Sciatic nerve (tissue), 2 donors: ENCODE measurements at places on chromosomes 3 and 15. TPM values are rescaled to one million over a fixed set of nuclear protein-coding genes. Genes with fewer than 3 reads are reported as not detected.

Gene AMOTL2
- total RNA-seq, result 158 TPM

DNA sequence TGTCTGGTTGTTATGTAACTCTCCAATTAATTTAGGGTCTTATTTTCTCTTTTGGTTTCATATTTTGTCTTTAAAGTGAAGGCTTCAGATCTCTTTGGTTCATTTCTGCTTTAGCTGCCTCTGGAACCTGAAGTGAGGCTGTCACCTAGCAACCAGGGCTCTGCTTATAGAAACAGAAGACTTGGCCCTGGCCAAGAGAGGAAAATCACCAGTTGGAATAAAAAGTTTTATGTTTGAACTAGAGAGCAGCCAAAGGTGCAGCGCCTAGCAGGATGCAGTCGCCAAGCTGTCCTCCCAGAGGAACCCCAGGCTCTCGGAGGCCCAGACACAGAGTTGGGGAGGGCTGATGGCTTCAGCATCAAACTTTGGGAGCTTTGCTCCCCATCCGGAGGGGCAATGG lies 41.1 kb downstream of the LYZL4 start:
- no peak for DNase-seq

DNA sequence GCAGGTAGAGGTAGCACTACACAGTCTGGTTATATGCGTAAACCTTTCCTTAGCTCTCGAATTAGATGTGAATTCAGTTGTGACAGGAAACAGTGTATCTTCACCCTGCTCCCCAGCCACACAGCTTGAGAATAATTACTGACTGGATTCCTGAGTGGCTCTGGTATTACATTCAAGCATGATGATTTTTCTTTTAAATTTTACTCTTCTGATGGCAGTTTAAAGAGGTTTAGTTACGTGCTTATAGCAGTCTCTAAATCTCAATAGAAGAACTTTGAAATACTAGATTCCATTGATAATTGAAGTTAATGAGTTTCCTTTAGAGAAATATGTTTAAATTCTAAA lies 98.8 kb downstream of the FNDC3B start:
- no peak for DNase-seq

Gene IGF2BP2
- total RNA-seq, result 52.2 TPM

- peak; percentile 15 for DNase-seq
Measured at GRCh38 chr15:73889053-73889761, 15.8 kb downstream of the TBC1D21 start.

Gene SCG3
- 0.13 TPM for total RNA-seq

- DNase-seq, result no peak
Measured at GRCh38 chr15:76298986-76299385, 12.3 kb downstream of the ETFA start.

GRCh38 chr3:150035301-150035779 lies 64.6 kb upstream of the PFN2 start:
- DNase-seq, result no peak

GRCh38 chr3:99960123-99960878 lies 142.6 kb downstream of the CMSS1 start:
- DNase-seq, result no peak

GRCh38 chr3:64098670-64099069 lies 75.4 kb upstream of the PSMD6 start:
- no peak for DNase-seq

DNA sequence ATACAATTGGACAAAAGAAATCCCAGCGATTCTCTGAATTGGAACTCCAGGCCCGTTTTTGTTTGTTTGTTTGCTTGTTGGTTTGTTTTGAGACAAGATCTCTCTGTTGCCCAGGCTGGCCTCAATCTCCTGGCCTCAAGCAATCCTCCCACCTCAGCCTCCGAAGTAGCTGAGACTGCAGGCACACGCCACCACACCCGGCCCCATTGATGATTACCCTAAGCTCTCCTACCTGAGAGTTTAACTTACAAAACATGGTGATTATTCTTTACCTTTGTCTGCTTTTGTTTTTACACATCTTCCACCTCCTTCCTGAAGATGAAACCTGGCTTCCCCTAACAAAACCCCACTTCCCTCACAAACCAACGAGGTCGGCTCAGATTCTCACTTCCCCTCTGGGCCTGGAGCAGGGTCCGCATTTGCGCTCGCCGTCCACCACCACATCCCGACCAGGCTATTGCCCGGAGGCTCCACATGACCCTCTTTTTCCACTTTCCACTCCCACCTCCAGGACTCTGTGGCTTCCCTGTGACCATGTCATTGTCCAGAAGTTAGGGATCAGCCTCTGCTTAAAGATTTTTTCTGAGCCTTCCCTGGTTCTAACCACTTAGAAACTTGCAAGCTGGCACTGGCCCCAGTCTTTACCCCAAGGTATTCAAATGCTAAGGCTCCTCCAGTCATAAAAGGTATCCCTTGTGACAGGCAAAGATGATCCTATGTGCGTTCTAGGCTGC lies 14.8 kb downstream of the KLHL6 start:
- peak; percentile 62 for DNase-seq

- no peak for DNase-seq
Measured at GRCh38 chr3:171685116-171685895, 125.0 kb downstream of the PLD1 start.

- no peak for DNase-seq
Measured at GRCh38 chr3:39361252-39361927, 21.8 kb upstream of the SLC25A38 start.

- DNase-seq, result no peak
Measured at GRCh38 chr3:43015991-43016865, 37.1 kb downstream of the GASK1A start.

DNA sequence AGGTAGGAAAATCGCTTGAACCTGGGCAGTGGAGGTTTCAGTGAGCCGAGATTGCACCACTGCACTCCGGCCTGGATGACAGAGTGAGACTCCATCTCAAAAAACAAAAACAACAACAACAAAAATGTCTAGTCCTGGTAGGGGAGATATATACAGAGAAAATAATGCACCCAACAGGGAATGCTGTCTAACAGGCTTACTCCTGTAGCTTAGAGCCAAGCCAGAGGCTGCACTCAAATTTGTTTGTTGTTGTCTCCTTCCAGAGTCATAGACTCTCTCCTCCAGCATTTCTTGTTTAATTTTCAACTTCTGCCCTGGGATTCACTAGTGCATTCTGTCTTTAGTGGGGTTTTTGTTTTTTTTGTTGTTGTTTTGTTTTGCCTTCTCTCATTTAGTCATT lies 4.6 kb upstream of the TRA2B start:
- DNase-seq, result no peak

GRCh38 chr15:42999201-42999779 lies 78.7 kb upstream of the TTBK2 start:
- no peak for DNase-seq

Gene DNAJA4
- 18.0 TPM for total RNA-seq

Gene TSPAN3
- 150 TPM for total RNA-seq

DNA sequence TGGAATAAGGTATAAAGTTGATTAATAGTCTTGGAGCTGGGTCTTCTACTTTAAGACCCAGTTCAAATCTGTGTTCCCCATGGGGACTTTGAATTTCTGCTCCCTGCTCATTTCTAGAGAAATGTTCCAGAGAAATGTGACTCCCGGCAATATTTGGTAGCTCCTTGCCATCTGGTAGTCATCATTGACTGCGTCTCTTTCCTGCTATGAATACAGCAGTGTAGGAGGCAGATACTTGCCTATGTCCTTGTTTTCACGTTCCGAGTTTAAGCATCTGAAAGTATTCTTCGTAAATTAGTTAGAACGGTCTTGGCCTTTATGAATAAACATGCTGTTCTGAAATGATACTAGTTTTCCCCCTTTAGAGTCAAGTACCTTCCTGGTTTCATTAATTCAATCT lies 352.9 kb downstream of the PTPRG start:
- no peak for DNase-seq

GRCh38 chr3:8539419-8539818 lies 37.8 kb downstream of the LMCD1 start:
- no peak for DNase-seq

Gene GPR176
- 5.7 TPM for total RNA-seq

GRCh38 chr15:43868406-43868805 lies 41.6 kb downstream of the WDR76 start:
- DNase-seq, result no peak

- no peak for DNase-seq
Measured at GRCh38 chr15:89098281-89098680, 10.0 kb downstream of the ABHD2 start.

Gene NPAP1
- total RNA-seq, result not detected

DNA sequence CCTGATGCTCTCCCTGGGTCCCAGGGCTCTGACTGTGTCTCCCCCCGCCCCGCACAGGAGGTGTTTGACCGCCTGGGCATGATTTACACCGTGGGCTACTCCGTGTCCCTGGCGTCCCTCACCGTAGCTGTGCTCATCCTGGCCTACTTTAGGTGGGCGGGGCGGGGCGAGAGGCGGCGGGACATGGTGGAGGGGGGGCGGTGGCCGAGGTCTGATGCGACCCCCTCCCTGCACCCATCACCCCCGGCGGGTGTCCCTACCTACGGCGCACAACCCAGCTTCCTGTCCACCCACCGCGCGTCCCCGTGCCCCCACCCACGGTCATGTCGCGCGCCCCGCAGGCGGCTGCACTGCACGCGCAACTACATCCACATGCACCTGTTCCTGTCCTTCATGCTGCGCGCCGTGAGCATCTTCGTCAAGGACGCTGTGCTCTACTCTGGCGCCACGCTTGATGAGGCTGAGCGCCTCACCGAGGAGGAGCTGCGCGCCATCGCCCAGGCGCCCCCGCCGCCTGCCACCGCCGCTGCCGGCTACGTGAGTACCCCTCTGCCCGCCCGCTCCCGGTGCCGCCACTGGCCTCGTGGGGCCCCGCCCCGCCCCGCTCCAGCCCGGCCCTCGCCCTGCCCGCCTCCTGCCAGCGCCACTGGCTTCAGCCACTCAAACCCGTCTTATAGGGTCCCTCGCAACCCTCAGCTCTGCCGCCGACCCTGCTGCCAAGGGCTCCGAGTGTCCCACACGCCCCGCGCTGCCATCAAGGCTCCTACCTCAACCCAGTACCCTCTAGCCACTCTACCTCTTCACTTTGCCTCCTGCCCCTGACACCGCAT lies 21.0 kb downstream of the PTH1R start:
- DNase-seq, result no peak

GRCh38 chr15:60752973-60753720 lies 274.2 kb upstream of the ICE2 start:
- no peak for DNase-seq

Gene FRMD5
- total RNA-seq, result 6.7 TPM

- no peak for DNase-seq
Measured at GRCh38 chr3:129014148-129014547, 13.0 kb downstream of the EFCC1 start.

GRCh38 chr3:188046561-188047211 lies 107.3 kb upstream of the LPP start:
- DNase-seq, result no peak

Gene IL17RD
- 14.8 TPM for total RNA-seq

GRCh38 chr15:56469483-56469882 lies 4.5 kb upstream of the MNS1 start:
- DNase-seq, result no peak

- no peak for DNase-seq
Measured at GRCh38 chr3:7190095-7190494, 329.2 kb downstream of the GRM7 start.

GRCh38 chr3:122979211-122979610 lies 48.4 kb downstream of the SEMA5B start:
- no peak for DNase-seq

DNA sequence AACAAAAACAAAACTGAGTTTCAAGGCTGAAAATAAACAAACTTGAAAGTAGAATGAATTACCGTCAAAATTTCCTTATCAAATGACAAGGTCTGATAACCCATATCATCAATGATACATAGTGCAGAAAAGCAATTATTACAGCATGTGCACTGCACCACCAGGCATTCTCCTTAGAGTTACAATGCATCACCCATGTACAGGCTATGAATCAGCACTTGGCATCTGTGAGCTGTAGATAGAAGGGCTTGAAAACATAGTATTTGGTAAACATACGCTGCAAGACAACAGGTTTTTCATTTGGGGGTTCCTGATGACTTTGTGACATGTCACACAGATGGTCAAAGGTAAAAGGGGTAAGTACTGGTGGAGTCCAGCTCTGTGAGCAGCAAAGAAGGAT lies 265.1 kb downstream of the CTNNB1 start:
- DNase-seq, result no peak

DNA sequence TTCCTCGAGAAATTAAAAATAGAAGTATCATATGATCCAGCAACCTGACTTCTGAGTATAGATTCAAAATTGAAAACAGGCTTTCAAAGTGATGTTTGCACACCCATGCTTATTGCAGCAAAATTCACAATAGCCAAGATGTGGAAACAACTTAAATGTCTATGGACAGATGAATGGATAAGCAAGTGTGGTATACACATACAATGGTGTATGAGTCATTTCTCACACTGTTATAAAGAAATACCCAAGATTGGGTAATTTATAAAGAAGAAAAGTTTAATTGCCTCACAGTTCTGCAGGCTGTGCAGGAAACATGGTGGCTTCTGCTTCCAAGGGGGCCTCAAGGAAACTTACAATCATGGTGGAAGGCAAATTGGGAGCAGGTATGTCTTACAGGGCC lies 100.8 kb downstream of the KLF13 start:
- DNase-seq, result no peak

- DNase-seq, result no peak
Measured at GRCh38 chr3:100465892-100466777, 26.3 kb upstream of the TMEM45A start.

- DNase-seq, result no peak
Measured at GRCh38 chr3:29011441-29011840, 269.4 kb upstream of the RBMS3 start.

DNA sequence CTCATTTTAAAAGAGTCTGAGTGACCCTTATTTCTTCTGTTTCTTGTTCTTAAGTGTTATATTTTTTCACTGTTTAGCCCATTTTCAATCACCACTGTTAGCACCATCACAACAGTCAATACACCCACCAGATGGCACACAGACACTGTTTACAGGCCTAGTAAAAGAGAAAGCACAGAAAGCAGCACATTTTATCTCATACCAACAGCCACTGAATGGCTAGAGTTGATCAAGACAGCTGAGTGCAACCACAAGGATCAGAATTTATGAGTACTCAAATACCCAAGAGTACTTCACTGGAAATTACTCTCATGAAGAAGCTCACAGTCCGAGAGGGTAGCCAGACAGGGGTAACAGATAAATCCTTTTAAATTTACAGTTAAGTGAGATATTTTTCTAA lies 127.0 kb downstream of the TFDP2 start:
- no peak for DNase-seq

GRCh38 chr3:194120789-194121770 lies 14.9 kb upstream of the HES1 start:
- no peak for DNase-seq

Gene VILL
- 9.9 TPM for total RNA-seq

DNA sequence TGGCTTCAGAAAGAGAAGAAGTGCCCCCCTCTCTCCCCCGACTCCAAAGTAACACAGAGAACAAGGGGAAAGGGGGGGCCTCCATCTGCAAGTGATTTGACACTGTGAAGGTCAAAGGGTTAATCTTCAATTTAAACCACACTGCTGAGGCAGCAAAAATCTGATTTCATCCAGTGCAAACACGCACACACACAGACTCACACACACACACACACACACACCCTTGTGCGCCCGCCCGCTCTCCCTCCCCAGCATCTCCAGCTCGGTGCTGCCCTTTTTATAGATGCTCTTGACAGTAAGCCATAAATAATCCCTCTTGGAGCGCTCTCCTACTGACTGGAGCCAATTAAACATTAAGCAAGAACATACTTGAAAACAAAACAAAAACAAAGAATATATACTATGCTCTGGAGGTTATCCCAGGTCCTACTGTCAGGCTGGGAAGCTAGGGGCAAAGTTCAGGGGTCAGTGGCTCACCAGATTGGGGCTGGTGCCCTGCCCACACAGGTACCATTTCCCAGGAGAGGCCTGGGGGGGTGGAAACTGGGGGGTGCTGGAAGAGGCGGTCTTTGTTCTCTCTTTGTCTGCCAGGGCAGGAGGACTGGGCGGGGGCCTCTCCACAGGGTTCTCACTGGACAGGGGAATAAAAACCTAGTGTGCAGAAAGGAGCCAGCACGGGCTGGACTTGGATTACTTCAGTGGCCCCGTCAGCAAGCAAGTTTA lies 16.3 kb downstream of the BMF start:
- DNase-seq, result peak; percentile 79
